ENCODE measurements at places on chromosomes 13 and 19. TPM values are rescaled to one million over a fixed set of nuclear protein-coding genes. Genes with fewer than 3 reads are reported as not detected.
A peak's percentile ranks its signal among the peaks of the same experiment; 100 is the strongest.

DNA sequence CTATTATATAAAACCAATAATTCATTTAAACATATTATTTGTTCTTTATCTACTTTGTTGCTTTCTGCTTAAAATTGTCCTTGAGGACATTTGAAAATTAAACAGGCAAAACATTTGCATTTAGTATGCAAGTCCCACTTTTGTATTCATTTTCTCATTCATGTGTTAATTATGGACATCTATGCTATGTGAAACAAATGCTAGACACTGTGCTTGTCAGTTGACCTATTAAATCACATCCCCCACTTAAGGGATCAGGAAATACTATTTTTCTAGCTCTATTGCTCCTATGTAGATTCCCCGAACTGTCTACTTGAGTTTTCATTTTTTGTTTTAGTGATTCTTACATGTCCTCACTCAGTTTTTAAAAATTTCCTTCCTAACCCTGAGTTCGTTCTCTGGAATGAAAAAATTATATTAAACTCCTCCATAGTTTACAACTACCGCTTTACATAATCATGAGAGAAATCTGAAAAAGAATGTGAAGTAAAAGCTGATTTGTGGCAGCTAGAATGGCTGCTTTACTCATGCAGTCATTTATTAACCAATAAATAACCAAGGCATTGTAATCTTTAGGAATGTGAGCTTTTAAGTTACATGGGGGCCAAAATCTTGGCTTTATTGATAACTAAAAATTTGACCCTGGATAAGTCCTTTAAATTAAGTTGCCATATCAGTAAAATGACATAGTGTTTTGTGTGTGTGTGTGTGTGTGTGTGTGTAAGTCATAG lies 188.5 kb downstream of the LIG4 start:
- DNase-seq, result no peak

- no peak for DNase-seq
These were observed 318.8 kb downstream of the SPRY2 start for GRCh38 chr13:80022146-80022545.

- DNase-seq, result no peak
These were observed 4.2 kb downstream of the FNDC3A start for GRCh38 chr13:48979892-48980291.

DNA sequence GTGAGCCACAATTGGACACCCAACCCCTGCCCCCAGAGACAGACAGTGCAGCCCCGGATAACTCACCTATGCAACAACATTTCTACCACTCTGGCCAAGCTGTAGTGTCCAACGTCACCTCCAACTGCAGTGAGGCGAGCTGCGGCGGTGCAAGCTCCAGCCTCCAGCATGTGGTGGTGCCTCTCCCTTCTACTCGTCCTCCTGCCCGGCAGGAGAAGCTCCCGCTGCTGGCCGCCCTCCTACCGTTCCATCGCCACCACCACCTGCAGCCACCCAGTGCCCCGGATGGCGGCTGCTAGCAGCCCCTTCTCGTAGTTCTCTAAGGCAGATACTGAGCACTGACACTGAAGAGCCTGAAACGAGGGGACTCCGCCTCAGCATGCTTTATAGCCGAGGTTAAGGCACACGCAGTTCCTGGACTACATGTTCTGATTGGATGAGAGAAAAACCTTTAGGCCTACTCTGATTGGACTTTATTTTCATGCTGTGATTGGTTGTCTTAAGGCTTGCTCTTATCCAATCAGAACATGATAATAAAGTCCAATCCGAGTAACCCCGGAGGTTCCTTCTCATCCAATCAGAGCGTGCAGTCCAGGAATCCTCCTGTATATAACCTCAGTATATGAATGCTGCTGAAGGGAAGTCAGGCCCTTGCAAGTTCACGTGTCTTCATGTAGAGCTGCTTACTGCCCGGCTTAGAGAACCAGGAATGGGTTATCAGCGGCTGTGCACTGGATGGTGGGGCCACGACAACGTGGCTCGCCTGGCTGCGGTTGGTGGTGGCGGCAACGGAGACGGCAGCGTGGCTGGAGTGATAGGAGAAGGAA lies 63.5 kb downstream of the TUBA3C start:
- no peak for DNase-seq

The IRGC gene
- total RNA-seq, result not detected

GRCh38 chr19:53912653-53913052 lies 3.6 kb downstream of the CACNG7 start:
- peak; percentile 33 for DNase-seq

- DNase-seq, result no peak
These were observed 324.9 kb upstream of the GPC6 start for GRCh38 chr13:92901739-92902138.

The MEF2B gene
- total RNA-seq, result 2.4 TPM

The ACP5 gene
- 30.0 TPM for total RNA-seq

- DNase-seq, result no peak
These were observed 17.3 kb downstream of the UPF1 start for GRCh38 chr19:18848878-18849661.

Data from activated naive CD4-positive, alpha-beta T cell treated with anti-CD3 and anti-CD28 coated beads, Interleukin-2, amount 50 U/mL, for 72 hours (primary cell).